ENCODE measurements at places on chromosomes 5 and 9. TPM values are rescaled to one million over a fixed set of nuclear protein-coding genes. Genes with fewer than 3 reads are reported as not detected.

Gene TAL2
- polyA plus RNA-seq, result 0.79 TPM

Gene FASTKD3
- polyA plus RNA-seq, result 12.2 TPM

Gene ZNF474
- not detected for polyA plus RNA-seq

Gene CEMIP2
- polyA plus RNA-seq, result 23.0 TPM

Gene PCDHB12
- polyA plus RNA-seq, result 0.80 TPM

Gene PCDHAC1
- 0.53 TPM for polyA plus RNA-seq

Gene SPINK7
- polyA plus RNA-seq, result not detected

Gene PDE6A
- not detected for polyA plus RNA-seq

GRCh38 chr5:151158287-151158661 is 695 bp upstream of the ANXA6 start:
- DNase-seq, result peak; percentile 64

DNA sequence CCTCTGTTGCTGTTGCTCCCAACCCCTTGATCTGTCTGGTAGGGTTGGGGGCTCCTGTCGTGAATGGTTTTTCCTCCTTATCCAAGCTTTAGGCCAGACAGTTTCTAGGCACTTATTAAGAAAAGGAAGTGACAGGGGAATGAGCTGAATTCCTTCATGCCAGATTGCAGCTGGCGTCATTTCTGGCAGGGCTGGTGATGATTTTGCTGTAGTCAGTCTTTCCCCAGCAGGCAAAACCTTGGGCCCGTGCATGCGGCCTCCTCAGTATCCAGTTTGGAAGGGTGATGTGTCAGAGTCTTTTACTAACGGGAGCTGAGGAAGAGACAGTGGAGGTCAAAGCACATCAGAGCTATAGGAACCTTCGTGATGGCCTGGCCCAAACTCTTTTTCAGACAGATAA is 58.8 kb downstream of the COL27A1 start:
- no peak for DNase-seq

- DNase-seq, result no peak
Observed at GRCh38 chr9:121297389-121297788, 29.4 kb downstream of the GSN start.

DNA sequence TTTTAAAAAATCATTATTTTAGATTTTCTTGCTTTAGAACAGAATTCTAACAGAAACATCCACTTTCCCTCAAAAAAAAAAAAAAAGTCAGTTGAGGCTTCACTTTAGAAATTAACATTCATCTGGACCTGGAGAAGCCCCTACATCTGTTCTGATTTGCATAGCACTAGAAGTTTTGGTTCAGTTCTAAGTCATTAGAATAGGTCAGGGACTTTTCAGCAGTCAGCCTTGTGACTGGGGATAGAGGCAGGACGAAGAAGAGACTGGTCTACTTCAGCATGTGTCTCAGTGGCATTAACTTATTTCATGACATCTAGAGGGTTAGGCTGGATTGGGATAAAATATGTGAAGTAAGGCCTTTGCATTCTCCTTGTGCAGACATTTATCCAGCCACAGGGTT is 215.8 kb upstream of the DAB2 start:
- no peak for DNase-seq

GRCh38 chr9:91992461-91993041 is 42.5 kb upstream of the ROR2 start:
- no peak for DNase-seq

- peak; percentile 32 for DNase-seq
Observed at GRCh38 chr5:158198636-158199035, 339.7 kb upstream of the CLINT1 start.

- no peak for DNase-seq
Observed at GRCh38 chr5:62732677-62733121, 154.1 kb downstream of the LRRC70 start.

- DNase-seq, result no peak
Observed at GRCh38 chr9:130845254-130845653, 10.2 kb downstream of the ABL1 start.

- peak; percentile 59 for DNase-seq
Observed at GRCh38 chr9:71819115-71819739, 50.9 kb upstream of the CEMIP2 start.

DNA sequence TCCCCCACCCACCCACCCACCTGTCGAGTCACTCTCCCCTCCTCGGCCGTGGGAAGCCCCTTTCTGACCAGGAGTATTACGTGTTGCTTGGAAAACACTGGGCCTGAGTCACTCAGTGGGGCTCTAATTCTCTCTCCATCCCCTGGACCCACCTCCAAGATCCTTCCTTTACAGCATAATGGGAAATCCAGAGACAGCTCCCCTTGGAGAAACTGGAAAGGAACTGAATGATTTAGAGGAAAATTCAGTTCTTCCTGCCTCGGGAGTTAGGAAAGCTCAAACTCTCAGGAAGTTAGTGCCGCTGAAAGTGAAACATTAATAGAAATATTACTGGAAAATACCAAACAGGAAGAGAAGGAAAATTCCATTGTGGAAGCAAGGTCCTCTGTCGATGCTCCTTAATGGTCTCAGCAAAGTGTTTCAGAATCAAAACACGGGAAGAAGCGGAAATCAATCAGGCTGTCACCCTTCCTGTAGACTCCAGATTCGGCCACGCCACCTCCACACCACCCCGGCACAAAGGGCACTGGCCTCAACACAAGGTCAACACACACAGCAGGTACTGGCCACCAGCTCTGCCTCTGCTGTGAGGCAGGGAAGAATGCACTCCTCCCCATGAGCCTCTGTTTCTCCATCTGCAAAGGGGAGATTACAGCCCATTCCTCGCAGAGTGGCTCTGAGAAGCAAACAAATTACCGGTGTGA is 9.6 kb downstream of the SHB start:
- DNase-seq, result no peak

DNA sequence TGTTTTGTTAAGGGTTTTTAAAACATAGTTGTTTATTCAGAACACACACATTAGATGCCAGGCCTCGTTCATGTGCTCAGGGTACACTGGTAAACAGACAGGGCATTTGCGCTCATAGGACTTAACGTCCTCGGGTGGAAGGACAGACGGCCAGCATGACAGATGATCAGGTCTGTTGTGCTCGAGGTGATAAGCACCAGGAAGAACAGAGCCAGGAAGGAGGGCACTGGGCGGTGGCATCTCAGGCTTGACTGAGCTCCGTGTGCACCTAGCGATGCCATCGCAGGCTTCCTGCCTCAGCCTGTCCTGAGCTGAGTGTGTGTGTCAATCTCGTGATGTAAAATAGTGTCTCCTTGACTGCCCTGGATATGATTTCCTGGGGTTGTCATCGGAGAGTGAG is 96.5 kb downstream of the EHMT1 start:
- DNase-seq, result no peak

GRCh38 chr5:151181818-151182523 is 24.4 kb upstream of the ANXA6 start:
- DNase-seq, result no peak

DNA sequence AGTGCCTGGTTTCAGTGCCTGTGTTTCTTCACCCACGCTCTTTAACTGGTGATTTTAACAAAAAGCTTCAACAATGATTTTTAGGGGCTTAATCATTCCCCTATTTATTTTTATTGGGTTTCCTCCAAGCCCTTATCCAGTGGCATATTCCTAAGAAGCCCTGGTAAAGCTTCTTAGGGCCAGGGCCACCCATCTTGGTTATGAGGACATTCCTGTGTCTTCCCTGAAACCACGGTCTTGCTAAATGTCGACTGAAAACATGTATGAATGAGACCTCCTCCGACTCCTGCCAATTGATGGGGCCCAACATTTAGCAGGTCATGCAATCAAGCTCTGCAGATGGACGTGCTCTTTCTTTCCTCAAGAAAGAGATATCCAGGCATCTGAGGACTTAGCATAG is 13.7 kb upstream of the CARTPT start:
- no peak for DNase-seq

DNA sequence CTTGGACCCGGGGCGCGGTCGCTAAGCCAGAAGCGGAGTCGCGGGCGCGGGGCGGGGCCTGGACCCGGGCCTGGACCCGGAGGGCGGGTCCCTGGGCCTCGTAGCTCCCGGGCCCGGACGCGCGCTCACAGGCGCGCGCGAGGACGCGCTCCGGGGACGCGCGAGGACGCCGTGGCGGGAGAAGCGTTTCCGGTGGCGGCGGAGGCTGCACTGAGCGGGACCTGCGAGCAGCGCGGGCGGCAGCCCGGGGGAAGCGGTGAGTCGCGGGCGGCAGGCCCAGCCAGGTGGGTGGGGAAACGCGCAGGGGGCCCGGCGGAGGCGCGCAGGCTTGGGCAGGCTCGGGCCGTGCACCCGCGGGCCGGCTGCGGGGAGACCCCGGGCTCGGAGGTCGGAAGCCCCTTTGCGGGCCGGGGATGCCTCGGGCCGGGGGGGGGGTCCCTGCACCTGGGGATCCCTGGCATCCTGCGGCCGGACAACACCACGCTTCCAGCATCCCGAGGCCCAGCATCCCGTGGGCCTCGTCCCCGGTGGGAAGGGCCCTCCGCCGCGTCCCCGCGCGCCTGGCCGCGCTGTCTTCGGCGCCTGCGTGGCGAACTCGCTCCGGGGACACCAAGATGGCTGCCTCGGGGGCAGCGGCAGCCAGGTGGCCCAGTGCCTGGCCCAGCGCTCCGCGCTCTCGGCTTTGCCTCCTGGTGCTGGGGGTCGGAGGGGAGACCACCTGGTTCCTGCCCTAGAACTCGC is at the start of gene SFXN1:
TSS of gene SFXN1 (plus strand) at position 177 of the 741 bp plus-strand sequence. CDS start 13,544 bp downstream, outside the sequence.
- DNase-seq, result peak; percentile 89

- no peak for DNase-seq
Observed at GRCh38 chr5:94094793-94095441, 353.5 kb upstream of the POU5F2 start.

GRCh38 chr5:168413062-168413461 is 73.2 kb upstream of the RARS1 start:
- no peak for DNase-seq

DNA sequence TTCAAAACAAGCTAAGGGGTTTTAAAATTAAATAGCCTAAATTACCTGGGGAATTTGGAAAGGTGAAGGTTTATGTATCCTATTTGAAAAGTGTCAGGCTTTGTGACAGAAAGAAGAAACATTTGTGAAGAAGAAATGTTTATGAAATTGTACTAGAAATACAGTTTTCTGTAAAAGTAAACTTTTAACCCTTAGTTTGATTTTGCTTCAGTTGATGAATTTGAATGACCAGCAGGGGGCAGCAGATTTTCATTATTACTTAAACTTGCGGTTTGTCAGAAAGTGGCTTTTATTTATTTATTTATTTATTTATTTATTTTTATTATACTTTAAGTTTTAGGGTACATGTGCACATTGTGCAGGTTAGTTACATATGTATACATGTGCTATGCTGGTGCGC is 58.1 kb downstream of the NNT start:
- peak; percentile 71 for DNase-seq

DNA sequence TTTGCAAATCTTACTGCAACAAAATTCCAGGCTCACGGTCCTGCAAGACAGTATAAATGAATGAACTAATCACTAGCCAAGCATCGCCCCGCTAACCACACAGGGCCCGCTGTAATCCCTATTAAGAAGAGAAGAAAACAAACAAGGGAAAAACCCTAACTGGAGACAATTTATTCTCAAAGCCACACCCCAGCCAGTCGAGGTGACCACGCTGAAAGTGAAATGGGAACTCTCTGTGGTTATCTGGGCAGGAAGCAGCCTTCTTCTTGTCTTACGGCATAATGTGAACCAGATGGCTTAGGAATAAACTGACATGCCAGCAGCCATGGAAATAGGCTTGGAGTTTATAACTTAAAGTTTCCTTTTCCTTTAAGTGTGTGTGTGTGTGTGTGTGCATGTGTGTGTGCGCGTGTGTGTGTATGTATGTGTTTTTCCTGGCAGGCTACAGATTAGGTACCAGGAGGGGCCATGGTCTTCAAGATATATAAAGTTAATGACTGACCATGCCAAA is 120.2 kb downstream of the SEMA6A start:
- DNase-seq, result no peak

DNA sequence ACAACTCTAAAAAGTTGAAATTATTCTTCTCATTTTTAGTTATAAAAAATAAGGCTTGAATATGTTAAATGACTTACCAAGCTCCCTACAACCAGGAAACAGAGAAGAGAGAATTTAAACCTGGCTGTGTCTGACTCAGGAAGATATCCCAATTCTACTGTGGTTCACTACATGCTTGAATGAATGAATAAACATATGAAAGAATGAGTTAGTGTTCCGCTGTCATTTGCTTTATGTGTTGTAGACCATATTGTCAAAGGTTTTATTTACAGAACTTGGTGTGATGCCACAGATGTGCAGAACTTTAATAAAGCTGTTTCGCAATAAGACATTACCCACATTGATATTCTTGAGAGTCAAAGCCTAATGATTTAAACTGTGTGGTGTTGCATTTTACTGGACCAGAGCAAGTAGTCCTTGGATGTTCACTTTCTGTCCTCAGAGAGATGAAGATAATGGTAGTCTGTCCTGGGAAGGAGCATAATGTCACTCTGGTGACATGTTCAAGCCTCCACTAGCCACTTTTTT is 313.2 kb downstream of the TRIM32 start:
- no peak for DNase-seq

DNA sequence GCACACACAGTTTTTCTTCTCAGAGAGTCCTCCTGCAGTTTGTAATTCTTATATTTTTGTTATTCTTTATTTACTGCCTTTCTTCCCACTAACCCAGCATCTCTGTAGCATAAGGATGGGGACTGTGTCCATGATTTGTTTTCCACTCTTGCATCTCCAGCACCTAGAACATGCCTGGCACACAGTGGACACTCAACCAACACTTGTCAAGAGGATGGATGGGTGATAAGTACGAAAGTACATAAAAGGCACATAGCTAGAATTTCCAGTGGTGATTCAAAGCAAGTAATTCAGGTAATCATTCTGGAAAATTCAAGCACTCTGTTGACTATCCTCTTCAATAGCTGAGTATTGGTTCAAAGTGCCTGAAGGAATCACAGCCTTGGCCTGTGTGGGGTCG is 60.2 kb upstream of the TRIO start:
- DNase-seq, result no peak

DNA sequence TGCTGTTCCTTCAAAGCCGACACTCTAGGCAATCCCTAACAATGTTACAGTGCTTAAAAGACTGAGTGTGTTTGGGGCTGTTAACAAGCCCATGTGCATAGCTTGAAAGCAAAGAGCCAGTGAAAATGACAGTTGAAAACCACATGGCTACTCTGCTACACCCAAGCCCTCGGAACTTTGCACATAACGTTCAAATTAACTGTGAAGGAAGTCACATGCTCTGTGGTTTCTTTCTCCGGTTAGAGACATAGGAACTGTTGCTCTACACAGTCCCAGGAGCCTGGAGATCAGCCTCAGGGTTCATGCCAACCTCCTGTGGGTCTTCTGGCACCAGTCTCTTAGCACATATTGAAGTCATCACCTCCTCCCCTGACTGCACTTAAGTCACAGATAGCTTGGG is 51.1 kb downstream of the C9orf152 start:
- DNase-seq, result no peak

DNA sequence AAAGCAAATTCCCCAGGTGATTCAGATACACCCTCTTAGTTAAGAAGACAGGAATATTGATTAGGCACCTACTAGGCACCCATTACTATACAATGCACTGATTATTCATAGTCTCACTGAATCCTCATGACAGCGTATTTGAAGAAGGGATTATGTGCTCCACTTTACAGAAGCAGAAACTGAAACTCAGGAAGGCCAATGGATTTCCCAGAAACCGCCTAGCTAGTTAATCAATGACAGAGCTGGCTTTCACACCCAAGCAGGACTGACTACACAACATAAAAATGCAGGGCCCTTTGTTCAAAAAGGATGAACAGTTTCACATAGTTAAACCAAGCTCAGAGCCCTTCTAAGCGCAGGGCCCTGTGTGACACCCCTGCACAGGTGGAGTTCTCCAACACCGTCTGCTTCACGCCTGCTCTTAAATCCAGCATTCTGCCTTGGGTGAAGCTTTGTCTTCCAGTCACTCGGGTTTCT is 117.3 kb downstream of the TTLL11 start:
- DNase-seq, result no peak

Data from GM23338 (cell line).